ENCODE measurements at places on chromosomes 2 and 18.

DNA sequence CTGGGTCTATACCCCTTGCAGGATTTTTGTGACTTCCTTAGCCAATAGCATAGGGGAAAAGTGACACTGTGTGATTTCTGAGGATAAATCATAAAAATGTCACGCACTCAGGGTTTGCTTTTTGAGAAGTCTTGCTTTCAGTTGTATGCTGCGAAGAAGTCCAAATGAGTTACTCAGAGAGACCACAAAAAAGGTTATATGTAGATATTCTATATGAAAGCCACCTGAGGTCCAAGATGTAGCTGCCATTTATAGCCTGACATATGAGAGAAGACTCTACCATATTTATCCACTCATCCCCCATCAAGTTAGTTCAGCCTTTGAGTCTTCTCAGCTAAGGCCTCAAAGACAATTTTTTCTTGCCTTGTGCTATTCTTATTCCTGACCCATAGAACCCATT, 488.3 kb upstream of the MAP2 start:
- no peak for DNase-seq

DNA sequence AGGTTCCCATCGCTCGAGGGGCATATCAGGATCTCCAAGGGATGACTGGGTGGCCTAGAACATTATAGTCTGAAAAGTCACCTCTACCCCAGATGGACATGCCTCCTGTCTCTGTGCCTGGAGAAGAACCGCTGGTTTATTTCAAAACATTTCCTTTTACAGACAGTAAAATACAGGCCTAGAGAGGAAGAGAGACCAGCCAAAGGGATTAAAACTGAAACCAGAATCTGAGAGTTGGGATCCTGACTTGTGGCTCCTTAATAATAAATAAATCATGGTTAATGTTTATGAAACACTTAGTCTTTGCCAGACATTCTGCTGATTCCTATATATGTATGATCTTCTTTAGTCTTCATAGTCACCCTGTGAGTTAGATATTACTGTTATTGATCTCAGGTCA, 153.7 kb downstream of the DDX1 start:
- DNase-seq, result no peak

DNA sequence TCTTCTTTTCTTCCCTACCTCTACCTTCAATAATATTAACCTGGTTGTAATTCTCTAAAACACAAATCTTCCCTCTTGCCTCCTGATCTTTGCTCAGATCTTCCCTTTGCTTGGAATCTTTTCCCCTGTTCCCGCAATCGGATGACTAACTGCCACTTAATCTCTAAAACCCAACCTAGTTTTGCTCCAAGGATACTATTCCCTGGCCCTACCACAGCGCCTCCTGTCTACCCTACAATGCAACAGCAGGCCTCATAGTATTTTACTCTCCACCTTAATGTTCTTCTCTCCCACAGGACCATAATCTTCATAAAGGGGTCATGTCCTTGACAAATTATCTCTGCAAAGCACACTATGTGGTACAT, 246.8 kb upstream of the TNP1 start:
- no peak for DNase-seq

GRCh38 chr18:6793455-6793854, 63.9 kb downstream of the ARHGAP28 start:
- no peak for DNase-seq

GRCh38 chr2:127531221-127531648, 4.2 kb upstream of the MYO7B start:
- no peak for DNase-seq

- DNase-seq, result no peak
Observed at GRCh38 chr2:68565273-68565672, 78.1 kb upstream of the PROKR1 start.

GRCh38 chr2:128514555-128514955, 195.9 kb upstream of the HS6ST1 start:
- no peak for DNase-seq

- no peak for DNase-seq
Observed at GRCh38 chr18:3449512-3450011, 410 bp upstream of the TGIF1 start.

DNA sequence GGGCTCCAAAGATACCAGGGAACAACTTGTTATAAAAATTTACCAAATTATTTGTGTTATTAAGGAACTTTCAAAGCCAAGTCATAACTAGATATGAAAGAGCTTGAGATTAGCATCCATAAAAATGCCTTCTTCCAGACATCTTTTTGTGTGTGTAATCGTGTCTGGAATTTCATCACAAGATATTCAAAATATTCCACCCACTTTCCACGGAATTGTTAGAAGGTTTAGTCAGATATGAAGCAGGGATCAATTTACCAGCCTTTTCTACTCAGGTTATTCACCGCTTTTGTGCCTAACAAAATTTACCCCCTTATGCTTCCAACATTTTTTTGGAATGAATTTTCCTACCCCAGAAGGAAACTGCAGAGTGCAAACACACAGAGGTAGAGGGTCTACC, 130.2 kb upstream of the ACVR2A start:
- no peak for DNase-seq

- no peak for DNase-seq
Observed at GRCh38 chr18:79046522-79046921, 22.7 kb upstream of the ATP9B start.

DNA sequence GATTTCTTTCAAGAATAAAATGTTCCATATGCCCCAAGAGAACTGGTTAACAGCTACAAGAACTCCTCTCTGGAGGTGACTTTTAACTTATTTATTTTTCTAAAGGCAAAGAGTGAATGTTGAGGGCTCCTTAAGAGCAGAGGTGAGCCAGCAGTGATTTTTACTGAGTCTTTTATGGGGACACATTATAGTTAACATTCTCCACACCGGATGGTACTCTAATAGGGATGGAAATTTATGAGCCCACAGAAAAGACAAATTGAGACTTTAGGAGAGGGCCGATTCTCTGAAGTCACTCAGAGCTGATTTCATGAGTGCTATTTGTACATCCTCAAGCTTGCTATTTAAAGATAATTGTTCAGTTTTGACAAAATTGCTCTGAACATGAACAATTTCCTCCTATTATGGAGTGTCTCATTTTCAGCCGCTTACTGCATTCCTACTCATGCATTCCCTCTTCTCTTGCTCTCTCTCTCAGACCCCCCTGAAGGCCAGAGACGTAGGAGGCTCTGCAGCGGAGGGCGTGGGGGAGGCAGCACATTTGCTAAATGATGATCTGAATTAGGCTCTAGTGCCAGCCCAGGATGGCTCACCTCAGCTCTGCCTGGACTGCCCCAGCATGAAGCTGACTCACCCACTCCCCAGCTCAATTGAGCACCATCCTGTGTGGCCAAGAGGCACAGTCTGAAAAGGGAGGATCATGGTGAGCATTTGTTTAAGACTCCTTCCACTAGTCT, 5.9 kb upstream of the RPL37A start:
- no peak for DNase-seq

- DNase-seq, result no peak
Observed at GRCh38 chr18:36335476-36336279, 38.2 kb downstream of the FHOD3 start.

- DNase-seq, result no peak
Observed at GRCh38 chr2:137357634-137358033, 592.3 kb downstream of the THSD7B start.

GRCh38 chr2:172241222-172241621, 138.5 kb upstream of the DLX2 start:
- DNase-seq, result no peak

GRCh38 chr2:120347396-120348060, 1.6 kb downstream of the INHBB start:
- no peak for DNase-seq
